ENCODE measurements at places on chromosomes 5 and 9.
A peak's percentile ranks its signal among the peaks of the same experiment; 100 is the strongest.

DNA sequence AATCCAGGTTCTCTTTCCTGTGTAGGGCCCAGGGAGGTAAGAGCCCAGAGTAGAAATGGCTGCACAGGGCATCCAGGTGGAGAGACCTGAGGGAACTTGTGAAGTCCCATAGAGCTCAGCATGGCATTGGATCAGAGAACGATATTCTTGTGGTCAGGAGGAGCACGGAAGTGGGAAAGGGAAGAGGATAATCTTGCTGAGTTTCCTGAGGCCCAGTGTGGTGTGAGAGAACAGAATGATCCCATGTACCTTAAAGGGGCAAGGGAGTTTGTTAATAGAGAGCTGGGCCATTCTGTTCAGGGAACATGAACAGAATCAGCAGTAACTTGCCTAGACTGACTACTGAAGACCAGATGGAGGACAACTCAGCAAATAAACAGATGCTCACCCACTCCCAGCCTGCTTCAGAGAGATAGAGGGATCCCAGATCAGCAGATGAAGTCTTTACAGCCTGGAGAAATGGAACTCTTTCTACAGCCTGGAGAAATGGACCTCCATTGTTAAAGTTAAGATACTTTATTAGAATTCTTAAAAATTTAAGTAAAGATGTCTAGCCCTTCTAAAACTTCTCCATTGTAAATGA is 119.7 kb upstream of the ELL2 start:
- DNase-seq, result no peak

- DNase-seq, result no peak
Measured at GRCh38 chr9:123812984-123813383, 116.9 kb downstream of the DENND1A start.

- DNase-seq, result no peak
Measured at GRCh38 chr5:157487358-157487757, 27.3 kb downstream of the NIPAL4 start.

DNA sequence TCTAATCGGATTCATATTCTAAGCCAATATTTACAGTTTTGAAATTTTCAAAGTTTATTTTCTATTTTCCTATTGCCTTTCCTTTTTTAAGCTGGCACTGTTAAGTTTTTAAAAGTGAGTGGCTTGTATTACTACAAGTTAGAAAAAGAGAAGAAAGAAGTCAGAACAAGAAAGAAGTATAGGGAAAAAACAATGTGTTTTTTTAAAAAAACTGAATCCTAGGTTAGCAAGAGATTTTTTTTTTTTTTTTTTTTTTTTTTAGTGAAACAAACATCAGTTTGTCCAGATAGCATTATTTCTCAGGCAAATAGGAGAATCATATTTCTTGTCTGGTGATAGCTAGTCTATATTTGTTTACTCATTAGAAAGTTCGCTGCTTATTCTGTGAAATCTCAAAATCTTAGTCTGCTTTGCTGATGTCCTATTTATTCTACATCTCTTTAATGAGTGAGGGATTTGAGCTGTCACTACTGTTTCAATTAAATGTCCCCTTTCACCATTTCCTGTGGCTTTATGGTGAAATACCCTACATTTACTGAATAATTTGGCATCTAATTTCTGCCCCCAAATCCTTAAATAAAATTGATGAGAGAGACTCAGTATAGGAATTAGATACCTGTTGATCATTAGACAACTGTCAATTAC is 19.1 kb upstream of the LMNB1 start:
- DNase-seq, result no peak

GRCh38 chr9:115923410-115923809 is 230.2 kb upstream of the PAPPA start:
- DNase-seq, result no peak

DNA sequence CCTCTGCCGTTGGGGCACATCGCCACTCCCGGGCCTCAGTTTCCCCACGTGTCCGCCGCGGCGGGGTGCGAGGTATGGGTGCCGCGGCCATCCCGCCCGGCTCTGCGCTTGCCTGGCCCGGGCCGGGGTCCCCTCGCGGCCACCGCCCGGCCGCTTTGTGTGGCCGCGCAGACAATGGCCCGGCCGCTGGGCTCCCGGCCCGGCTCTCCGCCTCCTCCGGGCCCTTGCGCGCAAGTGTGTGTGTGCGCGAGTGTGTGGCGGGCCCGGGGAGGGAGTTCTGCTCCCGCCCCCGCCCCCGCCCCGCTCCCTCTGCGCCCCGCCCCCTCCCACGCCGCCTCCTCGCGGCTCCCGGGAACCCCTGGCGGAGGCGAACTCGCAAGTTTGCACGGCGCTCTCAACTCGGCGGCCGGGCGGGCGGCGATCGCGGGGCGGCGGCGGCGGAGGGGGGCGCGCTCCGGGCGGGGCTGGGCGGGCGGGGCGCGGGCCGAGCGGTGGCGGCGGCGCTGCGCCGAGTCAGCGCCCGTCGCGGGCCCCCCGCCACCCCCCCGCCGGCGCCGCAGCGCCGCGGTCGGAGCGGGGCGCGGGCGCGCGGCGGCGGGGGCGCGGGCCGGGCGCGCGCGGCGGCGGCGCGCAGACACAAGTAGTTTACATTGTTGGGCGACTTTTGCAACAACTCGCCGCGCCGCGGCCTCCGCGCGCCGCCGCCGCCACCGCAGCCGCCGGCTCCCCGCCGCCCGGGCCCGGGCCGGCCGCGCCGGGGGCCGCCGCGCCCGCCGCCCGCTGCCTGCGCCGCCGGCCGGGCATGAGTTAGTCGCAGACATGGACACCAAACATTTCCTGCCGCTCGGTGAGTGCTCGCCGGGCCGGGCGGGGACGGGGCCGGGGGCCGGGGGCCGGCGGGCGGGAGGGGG is at the start of gene RXRA:
RXRA (plus strand) TSS at position 643 of the 911 bp plus-strand sequence; CDS start at position 820, 177 bp downstream.
- peak; percentile 51 for DNase-seq

DNA sequence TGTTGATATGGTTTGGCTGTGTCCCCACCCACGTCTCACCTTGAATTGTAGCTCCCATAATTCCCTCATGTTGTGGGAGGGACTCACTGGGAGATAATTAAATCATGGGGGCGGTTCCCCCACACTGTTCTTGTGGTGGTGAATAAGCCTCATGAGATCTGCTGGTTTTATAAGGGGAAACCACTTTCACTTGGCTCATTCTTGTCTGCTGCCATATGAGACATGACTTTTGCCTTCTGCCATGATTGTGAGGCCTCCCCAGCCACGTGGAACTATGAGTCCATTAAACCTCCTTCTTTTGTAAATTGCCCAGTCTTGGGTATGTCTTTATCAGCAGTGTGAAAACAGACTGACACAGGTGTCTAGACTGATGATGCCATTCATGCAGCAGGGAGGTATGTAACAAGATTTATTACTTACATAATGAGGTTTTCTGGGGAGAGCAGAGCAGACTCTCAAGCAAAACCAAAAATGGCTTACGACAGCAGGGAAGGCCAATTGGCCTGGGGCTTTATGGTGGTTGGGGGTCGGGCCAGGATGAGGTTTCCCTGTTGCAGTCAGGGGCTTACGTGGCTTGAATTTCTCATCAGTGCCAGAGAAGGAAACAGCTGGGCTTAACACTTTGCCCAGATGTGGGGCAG is 9.5 kb upstream of the COMMD10 start:
- no peak for DNase-seq

DNA sequence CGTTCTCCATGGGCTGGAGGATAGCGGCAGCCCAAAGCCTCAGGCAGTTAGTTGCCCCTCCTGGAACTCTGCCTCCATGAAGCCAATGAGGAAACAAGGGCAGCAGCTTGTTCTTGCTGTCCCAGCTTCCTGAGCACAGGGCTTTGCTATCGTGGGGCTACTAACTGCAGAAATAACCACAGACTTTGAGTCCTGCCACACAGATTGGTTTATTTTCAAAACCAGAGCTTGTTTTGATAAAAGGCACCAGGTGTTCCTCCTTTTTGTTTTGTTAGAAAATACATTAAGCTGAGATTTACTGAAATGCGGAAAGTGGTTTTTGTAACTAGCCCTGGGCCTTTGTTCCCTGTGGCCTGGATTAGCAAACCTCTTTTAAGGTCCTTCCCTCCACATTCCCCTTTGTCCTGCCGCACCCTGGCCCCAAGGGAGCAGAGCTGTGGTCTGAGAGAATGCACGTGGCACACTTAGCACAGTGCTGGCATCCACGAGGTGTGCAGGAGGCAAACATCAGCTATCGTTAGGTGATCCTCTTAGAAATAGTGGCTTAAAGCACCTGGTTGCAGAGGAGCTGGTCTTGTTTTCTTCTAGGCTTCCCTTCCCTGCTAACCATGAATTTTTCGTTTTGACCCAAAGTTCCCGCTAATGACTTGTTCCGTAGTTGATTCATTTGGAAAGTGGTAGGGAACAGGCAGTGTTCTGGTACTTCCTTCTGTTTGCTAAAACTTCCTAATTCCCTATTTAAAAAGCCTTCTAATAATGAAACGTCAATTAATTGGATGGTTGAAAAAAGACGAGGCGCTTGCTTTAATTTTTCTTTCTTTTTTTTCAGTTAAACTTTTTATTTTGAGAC is 21.5 kb downstream of the MVB12B start:
- peak; percentile 29 for DNase-seq

- no peak for DNase-seq
Measured at GRCh38 chr5:180135128-180135955, 63.8 kb upstream of the RNF130 start.

- no peak for DNase-seq
Measured at GRCh38 chr5:178870411-178870810, 10.7 kb downstream of the ZNF354B start.

- no peak for DNase-seq
Measured at GRCh38 chr5:1874771-1875220, 7.9 kb downstream of the IRX4 start.

- no peak for DNase-seq
Measured at GRCh38 chr5:179228341-179229121, 116.7 kb downstream of the ADAMTS2 start.

DNA sequence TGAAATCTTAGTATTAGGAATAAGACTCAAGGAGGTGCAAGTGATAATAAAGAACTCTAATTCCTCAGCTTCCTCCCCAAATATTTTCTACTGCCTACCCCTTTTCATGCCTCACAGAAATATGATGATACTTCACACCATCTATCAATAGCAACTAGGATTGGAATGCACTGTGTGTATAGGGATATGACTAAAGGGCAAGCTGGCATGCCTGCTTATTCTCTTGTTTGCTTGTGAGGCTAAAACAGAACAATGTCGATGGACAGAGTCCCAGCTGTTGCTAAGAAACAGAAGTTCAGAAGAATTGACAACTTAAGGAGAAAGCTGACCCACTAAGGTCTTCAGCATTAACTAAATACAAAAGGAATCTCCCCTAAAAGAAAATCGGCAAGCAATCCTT is 9.7 kb upstream of the CHD1 start:
- no peak for DNase-seq

DNA sequence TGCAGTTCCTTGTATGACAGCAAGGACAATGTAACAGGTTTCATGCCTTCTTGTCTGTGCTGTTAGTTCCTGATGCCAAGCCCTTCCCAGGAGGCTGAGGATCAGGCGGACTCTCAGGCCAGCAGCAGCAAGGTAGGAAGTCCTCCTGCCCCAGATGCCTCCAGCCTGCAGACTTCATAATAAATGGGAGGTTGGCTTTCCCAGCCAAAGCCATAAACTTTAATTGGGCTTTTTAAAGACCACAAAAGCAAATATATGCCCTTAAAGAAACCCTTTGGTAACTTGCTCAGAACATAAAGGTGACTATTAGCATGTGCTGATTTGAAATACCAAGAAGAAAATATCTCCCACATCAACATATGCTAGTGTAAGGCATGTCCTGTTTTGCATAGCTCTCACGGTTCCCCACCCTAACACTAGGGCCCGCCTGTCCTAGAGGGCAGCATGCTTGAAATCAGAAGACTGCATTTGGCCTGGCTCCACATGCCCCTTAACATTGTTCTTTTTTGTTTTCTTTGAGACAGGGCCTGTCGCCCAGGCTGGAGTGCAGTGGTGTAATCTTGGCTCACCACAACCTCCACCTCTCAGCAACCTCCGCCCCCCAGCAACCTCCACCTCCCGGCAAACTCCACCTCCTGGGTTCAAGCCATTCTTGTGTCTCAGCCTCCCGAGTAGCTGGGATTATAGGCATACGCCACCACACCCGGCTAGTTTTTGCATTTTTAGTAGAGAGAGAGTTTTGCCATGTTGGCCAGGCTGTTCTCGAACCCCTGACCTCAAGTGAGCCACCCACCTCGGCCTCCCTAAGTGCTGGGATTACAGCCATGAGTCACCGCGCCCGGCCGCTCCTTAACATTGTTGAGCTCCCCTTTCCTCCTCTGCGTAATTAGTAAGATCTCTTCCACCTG is 44.6 kb upstream of the FCN1 start:
- DNase-seq, result no peak

DNA sequence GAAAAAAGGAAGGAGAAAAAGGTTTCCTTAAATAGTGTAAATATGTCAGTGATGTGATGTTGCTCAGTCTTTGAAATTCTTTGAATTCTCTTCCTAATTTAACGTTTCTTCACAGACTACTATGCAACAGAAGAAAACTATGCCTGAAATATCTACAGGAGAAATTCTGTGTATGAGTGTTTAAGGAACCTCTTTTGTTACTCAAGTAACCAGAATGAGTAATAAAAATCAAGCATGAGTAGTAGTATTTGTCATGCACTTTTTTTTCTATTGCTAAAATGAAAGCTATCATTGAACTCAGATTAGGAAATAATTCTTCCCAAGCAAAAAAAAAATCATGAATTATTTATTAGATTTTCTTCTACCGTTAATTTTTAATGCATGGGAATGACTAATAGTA is 20.3 kb upstream of the THG1L start:
- DNase-seq, result no peak

DNA sequence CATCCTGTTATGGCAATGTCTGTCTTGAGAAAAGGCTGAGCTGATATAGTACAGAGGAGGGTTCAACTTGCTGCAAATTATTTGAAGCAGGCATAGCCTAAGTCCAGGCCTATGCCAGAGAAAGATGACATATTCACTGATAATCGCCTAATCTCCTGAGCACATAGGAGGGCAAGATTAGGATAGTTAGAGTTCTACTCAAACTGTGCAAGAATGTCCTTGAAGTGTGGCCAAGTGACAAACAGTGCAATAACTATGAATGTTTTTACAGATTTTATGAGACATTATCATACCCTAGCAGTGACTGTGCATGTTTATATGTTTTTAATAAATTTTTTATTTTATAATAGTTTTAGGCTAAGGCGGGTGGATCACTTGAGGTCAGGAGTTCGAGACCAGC is 96.2 kb downstream of the TSSK1B start:
- no peak for DNase-seq

GRCh38 chr9:14198047-14198840 is 115.7 kb downstream of the NFIB start:
- no peak for DNase-seq

DNA sequence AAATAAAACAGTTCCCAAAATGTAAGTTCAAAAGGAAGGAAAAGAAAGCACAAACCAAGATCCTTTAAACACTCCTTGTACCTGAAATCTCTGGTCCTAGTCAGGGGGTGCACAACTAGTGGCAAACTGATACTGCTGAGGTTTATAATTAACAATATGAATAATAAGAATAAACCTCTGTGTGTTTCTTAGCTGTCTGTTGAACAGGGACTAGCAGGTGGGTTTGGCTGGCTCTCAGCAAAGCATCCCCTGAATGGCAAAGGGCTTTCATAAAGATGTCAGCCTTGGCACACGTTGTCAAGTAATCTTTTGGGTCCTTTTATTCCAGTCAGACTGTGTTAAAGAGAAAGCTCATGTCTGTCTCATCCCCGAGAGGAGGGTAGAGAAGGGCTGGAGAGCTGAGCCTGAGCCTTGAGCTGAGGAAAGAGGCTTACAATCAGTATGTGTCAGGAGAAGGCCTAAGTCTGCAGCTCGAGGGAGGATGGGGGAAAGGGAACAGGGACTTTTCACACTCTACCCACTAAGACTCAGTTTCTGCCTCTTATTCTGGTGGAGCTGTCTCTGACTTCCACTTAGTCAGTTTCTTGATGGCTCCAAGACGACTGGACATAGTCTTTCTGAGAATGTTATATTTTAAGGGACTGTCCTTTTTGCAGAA is 123.0 kb downstream of the GALNT10 start:
- DNase-seq, result no peak

Measured in smooth muscle cell of the brain vasculature (primary cell).